ENCODE measurements at places on chromosomes 6 and 20.

DNA sequence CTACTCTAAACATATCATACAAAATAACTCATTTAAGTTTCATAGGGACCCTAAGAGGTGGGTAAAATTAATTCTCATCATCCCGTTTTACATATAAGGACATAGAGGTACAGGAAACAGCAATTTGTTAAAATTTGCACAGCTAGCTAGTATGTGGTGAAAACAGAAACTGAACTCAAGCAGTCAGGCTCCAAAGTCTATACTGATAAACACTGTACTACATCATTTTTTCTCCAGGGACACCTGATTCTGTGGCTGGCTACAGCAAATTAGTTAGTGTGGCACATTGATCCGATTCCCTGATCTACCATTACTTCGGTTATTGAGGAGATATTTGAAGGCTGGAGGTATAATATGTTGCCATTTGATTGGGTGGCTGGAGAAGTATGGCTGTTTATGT, 36.2 kb upstream of the E2F3 start:
- no peak for DNase-seq

GRCh38 chr20:44501448-44501847, 20.4 kb downstream of the SERINC3 start:
- no peak for DNase-seq

GRCh38 chr6:95660544-95660943, 83.2 kb downstream of the MANEA start:
- DNase-seq = no peak

GRCh38 chr6:169162752-169163407, 90.8 kb downstream of the THBS2 start:
- DNase-seq = peak; percentile 15

GRCh38 chr20:6014017-6014416, 39.8 kb downstream of the LRRN4 start:
- no peak for DNase-seq

GRCh38 chr6:136726837-136727557, 65.3 kb downstream of the MAP3K5 start:
- no peak for DNase-seq

- no peak for DNase-seq
These were observed 105.9 kb downstream of the PRDM13 start for GRCh38 chr6:99712519-99712918.

DNA sequence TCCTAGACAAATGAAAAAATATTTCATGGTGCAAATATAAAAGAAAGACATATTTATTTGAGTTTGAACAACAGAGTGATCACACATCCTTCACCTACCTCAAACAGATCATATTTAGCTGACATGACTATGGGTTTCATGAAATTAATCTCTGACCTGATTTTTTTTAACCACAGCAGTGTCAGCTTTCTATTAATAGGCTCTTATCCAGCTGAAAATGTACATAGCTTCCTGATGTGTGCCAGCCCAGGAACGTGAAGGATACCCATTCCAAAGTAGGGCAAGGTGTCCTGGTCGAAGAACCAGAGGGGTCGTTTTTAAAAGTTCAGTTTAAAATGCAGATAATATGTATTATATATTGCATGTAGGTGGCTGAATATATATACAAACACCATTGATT, 19.8 kb downstream of the TRDN start:
- no peak for DNase-seq

DNA sequence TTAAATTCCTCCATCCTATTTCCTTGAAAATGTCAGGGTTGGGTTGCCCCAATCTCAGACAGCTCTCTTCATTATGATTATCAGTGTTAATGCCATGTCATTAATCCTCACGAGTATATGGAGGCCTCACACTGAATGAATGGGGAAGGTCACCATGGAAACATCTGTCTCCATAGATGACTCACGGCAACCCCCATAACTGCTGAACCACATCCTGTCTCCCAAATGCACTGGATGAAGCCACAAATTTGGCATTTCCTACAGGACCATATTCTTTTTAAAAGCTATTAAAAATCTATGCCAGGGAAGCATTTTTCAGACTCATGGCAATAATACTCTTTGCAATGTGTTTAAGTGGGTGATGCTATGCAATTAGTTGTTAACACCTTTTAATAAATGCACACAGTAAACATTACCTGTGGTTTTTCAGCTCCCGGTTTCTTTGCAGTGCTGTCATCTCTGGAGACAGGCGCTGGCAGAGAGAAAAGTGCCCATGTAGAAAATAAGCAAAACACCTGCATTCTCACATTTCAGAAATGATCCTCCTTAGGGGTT, 80.1 kb upstream of the PTPRK start:
- no peak for DNase-seq

- DNase-seq = no peak
These were observed 13.6 kb upstream of the MYMX start for GRCh38 chr6:44202972-44203750.

GRCh38 chr6:12381587-12381986, 91.4 kb downstream of the EDN1 start:
- no peak for DNase-seq

DNA sequence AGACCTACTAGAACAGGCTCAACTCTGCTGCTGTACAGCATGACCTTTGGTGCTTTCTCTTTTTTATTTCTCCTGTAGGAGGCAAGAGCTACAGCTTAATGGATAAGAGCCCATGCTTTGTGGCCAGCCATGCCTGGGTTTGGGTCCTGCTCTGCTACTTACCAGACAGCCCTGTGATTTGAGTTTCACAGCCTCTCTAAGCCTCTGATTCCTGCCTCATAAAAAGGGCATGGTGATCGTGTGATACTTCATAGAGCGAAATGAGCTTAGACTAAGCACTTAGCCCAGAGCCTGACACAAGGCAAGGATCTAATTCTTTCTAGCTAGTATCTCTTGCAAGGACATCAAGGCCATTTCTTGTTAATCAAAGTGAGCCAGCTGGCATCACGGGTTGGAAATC, 19.3 kb upstream of the PDE7B start:
- DNase-seq = no peak

DNA sequence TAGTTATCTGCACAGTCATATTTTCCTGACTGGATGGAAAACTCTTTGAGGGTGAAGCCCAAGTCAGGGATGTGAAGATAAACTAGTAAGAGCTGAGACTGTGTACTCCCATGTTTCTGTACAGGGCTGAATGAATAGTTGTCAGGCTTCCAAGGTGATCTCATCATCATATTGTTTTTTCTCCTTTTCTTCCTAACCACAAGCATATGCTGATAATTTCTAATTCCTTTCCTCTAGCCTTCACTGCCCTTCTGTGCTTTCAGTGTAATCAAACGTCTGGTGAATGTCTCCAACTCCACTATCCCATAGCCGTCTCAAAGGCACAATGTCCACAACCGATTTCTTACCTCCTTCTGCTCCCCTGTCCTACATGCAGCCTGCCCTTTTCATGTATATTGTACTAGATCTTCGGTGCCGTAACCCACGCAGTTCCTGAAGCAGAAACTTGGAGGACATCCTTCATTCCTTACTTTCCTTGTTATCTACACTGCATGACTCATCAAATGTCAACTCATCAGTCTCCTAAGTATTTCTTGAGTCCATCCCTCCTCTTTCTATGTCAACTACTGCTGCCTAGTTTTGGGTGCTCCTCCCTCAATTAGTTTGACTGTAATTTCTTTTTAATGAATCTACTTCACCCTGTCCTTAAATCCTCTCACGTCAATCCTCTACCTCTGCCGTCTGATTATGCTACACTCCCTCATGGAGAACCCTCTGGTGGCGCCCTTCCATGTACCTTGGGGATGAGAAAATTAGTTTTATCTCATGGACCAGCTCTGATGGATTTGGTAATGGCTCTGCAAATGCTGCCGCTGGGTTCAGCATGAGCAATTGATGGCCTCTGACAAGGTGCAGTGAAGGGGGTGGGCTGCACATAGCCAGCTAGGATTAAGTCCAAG, 21.9 kb downstream of the NCOA7 start:
- no peak for DNase-seq

- DNase-seq = no peak
These were observed 10.5 kb upstream of the SRXN1 start for GRCh38 chr20:663315-664090.

GRCh38 chr20:60950561-60950960, 301.5 kb upstream of the CDH4 start:
- DNase-seq = no peak

DNA sequence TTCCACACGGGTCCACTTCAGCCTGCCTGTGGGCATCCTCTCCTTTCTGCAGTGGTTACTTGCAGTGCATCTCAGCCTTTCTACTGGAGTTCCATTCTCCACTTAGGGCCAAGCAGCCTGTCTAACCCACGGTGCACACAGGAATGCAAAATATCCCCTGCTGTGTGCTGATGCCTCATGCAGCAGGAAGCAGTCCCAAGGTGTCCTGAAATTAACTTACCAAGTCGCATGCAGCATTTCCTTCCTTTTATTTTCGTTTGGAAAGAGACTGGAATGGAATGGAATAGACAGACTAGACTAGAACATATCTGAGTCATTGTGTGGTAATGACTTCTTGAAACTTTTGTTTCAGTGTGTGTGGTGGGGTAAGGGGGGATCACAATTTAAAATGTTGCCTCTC, 25.9 kb upstream of the FOXQ1 start:
- no peak for DNase-seq

GRCh38 chr6:106249658-106250057, 75.9 kb downstream of the ATG5 start:
- DNase-seq = no peak

GRCh38 chr20:31560746-31561598, 44.1 kb upstream of the ID1 start:
- DNase-seq = peak; percentile 73

DNA sequence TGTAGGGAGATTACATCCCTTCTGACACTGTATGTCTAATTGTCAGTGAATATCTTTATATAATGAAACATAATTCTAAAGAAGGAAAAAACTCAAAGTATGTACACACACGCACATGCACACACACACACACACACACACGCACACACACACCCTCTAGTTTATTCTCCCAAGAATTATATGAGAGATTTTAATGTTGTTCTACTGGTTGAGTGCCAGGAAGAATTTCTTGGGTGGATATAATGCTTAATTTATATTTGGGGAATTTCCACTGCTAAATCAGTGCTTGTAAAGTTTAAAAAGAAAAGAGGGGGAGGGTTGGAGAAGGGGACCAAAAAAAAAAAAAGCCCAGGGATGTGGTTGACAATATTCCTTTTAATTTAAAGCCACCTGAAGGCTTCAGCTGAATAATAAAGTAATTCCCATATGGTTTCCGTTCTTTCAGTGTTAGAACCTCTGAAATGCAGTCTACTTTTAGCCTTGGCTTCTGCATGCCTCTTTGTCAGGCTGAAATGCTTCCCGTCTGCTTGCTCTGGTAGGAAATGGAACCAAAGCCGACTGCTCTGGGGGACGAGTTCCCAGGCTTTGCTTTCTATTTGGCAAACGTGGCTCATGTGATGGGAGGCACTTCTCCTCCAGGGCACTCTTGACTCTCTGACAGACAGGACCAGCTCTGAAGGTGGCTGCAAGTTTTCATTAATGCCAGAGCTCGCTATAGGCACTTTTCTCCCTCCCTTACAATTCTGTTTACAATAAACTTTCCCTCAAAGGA, 225.4 kb downstream of the PRL start:
- DNase-seq = no peak

- no peak for DNase-seq
These were observed 60.1 kb upstream of the ZNF184 start for GRCh38 chr6:27532820-27533538.

- DNase-seq = no peak
These were observed 379.7 kb upstream of the PTCHD4 start for GRCh38 chr6:48490658-48491057.

GRCh38 chr6:156359912-156360311, 417.3 kb upstream of the ARID1B start:
- no peak for DNase-seq

DNA sequence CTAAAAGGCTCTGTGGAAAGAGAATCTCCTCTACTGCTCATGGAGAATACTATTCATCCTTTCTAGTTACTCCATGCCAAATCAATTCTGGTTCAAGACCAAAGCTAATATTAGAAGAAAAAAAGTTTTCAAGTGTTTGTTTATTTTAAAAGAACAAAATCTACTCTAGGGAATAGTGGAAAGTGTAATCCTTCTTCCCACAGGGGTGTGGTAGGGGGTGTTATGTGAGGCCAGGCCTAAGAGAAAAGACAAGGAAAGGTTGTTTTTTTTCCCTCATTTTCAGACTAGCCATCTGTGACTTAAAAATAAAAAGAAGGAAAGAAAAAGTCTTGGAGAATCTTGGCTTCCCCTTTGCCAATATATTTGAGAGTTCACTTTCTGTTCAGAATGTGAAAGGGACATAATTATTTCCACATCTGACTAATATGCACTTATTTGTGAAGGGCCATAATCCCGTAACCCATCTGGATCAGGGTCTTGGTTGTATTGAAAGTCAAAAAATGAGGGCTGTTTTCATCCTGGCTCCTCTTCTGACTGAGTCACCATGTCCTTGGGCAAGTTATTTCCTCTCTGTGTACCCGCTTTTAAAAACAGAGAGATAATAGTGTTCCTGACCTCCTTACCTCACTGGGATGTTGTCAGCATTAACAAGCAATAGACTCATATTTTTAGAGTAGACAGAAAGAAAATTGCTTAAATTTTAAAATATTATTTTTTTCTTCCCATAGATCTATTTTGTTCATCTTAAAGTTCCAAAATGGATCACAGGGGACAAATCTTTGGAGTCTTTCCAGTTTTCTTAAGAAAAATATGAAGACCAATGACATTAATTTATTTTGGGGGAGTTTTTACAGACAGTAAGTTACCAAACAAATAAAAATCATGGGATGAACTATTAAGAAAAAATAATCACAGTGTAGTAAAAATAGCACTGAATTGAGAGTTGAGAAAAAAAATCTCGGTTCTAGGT, 233.7 kb downstream of the IBTK start:
- DNase-seq = no peak

DNA sequence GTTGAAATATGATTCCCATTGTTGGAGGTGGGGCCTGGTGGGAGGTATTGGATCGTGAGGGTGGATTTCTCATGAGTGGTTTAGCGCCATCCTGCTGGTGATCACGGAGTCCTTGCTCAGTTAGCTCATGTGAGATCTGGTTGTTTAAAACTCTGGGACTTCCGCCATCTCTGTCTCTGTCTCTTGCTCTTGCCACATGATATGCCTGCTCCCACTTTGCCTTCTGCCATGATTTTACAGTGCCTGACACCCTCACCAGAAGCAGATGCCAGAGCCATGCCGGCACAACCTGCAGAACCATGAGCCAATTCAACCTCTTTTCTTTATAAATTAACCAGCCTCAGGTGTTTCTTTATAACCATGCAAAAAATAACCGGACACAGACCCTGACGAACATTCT, 44.7 kb upstream of the ZFP64 start:
- no peak for DNase-seq

DNA sequence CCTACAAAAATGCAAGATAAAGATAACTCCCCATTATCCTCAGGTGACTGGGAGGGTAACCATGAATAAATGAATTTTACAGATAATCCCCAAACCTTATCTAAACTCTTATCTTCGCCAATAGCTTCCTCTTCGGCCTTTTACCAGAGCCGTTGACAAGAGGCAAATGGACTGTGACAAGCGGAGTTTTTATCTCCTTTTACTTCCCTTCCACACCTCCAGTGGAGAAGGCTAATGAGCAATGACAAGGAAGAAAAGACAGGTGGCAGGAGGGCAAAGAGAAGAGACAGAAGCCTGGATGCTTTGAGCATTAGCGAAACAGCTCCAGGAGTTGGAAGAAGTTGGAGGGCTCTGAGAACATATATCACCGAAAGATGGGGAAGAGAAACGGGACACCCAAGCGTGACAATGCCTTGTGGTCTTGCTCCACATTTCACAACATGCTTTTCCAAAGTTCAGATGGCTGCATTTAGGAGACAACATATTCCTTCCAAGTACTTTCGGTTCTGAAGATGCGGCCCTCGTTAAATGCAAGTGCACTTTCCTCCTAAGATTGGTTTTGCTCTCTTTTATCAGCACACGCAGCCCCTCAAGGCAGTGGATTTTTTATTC, 69.2 kb downstream of the PRDM1 start:
- no peak for DNase-seq
